Esophagus muscularis mucosa (tissue), 4 donors: ENCODE measurements at places on chromosomes 11 and 22. TPM values are rescaled to one million over a fixed set of nuclear protein-coding genes. Genes with fewer than 3 reads are reported as not detected.

DNA sequence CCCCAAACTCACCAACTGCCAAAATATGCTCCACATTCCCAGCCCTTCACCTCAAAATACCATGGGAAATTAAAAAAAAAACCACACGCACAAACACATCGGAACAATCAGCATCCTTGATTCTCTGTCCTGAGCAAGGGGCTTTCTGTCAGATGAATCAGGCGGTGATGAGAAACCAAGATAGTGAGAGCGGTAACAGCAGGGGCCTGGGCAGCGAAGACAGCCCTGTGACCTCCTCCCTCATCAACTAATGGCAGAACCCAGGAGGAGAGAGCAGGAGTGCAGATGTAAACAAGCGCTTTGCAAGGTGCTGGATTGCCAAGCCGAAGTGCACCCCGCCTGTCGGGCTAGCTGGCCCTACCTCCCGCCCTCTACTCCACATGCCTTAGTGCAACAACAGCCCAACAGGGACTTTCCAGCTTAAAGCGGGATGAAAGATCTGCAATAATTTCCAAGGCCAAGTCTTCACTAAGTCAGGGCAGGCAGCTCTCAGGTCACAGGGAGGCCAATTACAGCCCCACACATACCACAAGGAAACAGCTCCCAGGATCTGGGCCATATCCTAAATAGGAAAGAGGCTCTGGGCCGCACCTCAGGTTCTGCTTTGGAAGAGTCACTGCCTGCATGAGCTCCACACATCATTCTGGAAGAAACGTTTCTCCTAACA, 72.2 kb upstream of the BID start:
- peak overlapping the region; percentile 93 for H3K27ac ChIP-seq
- H3K36me3 ChIP-seq: peaks cover 7% of the 10 kb centered on the region
- no peaks in the 10 kb centered on the region for H3K27me3 ChIP-seq
- DNase-seq: no peak

DNA sequence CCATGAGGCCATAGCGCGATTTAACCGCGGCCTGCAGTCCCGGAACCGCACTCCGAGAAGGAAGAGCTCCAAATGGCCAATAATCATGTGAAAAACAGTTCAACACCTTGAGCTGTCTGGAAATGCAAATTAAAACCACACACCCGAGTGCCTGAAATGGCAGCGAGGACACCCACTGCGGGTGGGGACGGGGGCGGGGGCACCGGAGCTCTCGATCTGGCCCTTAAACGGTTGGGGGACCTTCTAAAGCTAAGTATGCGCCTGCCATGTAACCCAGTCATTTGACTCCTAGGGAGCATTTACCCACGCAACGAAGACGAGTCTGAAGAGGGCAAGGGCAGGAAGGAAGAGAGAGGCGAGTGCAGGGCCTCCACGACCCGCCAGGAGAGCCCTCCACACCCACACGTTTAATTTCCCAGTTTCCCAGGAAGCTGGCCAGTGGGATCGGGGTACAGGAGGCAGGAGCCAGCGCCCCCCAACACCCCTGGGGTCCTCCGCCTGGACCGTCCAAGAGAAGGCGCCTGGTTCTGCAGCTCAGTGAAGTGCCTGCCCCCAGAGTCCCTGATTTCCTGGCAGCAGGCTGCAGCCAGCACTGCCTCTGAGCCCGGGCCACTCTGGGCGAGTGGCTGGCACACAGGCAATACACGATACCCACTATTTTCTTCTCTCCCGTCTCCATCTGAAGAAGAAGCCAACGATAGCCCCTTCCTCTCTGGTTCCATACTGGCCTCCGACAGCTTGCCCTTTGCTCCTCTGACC, 1.7 kb downstream of the TTLL8 start:
- no peak for DNase-seq
- H3K4me3 ChIP-seq: no peak overlapping the region
- peaks cover 20% of the 10 kb centered on the region for H3K4me1 ChIP-seq
- peaks cover 9% of the 10 kb centered on the region for H3K27me3 ChIP-seq
- H3K27ac ChIP-seq: no peak overlapping the region

DNA sequence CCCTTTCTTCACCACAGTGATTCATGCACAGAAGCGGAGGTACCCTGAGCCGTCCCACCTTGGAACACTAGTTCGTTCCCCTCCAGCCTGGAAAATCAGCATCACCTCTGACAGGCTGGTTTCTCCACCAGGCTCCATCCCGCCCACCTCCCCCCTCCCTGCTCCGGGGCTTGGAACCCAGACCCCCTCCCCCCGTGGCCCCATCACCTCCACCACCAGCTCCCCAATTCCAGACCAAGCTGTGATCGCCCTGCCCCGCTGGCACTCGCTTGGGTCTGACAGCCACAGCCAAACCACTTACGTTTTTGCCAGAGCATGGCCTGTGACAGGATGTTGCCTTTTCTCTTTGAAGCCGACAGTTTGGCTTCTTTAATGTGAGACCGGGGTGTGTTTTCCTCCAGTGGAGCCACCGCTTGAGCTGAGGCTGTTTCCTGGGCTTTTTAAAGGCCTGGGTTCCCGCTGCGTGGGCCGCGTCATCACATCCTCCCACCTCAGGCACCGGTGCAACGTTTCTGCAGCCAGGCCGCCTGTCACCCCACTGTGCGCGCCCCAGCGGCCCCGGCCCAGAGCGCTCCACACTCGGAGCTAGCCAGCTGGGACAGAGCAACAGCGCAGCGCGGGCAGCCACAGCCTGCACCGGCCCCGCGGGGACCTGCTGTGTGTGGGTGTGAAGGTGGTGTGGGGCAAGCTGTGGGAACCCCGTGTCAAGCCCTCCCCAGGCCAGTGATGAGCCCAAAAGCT, at the start of gene POU2AF1:
Gene POU2AF1 (minus strand): TSS at position 415 of the 741 bp plus-strand sequence. CDS start 98 bp downstream, at position 317.
- H3K27me3 ChIP-seq: peaks cover 5% of the 10 kb centered on the region
- no peak within 1 kb of the TSS for H3K27ac ChIP-seq
- H3K4me3 ChIP-seq: peak within 1 kb of the TSS; percentile 17
- H3K36me3 ChIP-seq: no peaks in the 10 kb centered on the region

DNA sequence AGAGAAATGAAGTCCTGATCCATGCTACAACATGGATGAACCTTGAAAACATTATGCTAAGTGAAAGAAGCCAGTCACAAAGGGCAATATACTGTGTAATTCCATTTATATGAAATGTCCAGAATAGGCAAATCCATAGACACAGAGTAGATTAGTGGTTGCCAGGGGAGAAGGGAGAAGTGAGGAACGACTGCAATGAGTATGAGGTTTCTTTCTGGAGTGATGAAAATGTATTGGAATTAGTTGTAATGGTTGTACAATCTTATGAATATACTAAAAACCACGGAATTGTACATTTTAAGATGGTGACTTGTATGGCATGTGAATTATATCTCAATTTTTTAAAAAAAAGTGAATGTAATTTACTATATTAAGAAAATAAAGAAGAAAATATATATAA, 83.1 kb upstream of the GDPD4 start:
- H3K27me3 ChIP-seq: no peaks in the 10 kb centered on the region
- no peak for DNase-seq
- no peak overlapping the region for H3K27ac ChIP-seq

- H3K36me3 ChIP-seq: no peaks in the 10 kb centered on the region
- H3K27me3 ChIP-seq: no peaks in the 10 kb centered on the region
- DNase-seq: no peak
Observed at GRCh38 chr11:16408619-16409018, 52.3 kb upstream of the SOX6 start.

- no peak overlapping the region for H3K4me3 ChIP-seq
- no peak overlapping the region for H3K27ac ChIP-seq
- DNase-seq: no peak
- H3K36me3 ChIP-seq: peaks cover 6% of the 10 kb centered on the region
Observed at GRCh38 chr11:68471360-68472340, 11.1 kb downstream of the PPP6R3 start.

DNA sequence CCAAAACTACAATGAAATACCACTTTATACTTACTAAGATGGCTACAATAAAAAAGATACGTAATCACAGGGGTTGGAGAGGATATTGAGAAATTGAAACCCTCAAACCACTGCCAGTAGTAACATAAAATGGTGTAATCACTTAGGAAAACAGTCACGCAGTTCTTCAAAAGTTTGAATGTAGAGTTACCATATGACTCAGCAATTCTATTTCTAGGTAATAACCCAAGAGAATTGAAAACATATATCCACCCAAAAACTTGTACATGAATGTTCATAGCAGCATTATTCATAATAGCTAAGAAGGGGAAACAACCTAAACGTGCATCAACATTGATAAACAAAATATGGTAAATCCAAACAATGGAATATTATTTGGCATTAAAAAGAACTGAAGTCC, 24.4 kb upstream of the PSMA1 start:
- H3K27me3 ChIP-seq: no peaks in the 10 kb centered on the region
- no peak overlapping the region for H3K4me3 ChIP-seq
- H3K4me1 ChIP-seq: peaks cover 17% of the 10 kb centered on the region
- H3K36me3 ChIP-seq: no peaks in the 10 kb centered on the region

GRCh38 chr11:61745781-61746441, 6.5 kb upstream of the MYRF start:
- H3K27me3 ChIP-seq: no peaks in the 10 kb centered on the region
- peaks cover 30% of the 10 kb centered on the region for H3K36me3 ChIP-seq
- no peak overlapping the region for H3K27ac ChIP-seq
- H3K4me1 ChIP-seq: peaks cover 6% of the 10 kb centered on the region
- no peak for DNase-seq

SYT13 gene
- not detected for total RNA-seq

USP2 gene
- 6.9 TPM for total RNA-seq

GLYAT gene
- total RNA-seq: not detected

SYNGR1 gene
- 20.3 TPM for total RNA-seq

APOL6 gene
- 10.1 TPM for total RNA-seq

MYRF gene
- under 0.01 TPM for total RNA-seq
